AG08396 (cell line): ENCODE measurements at places on chromosomes 7 and 10.

DNA sequence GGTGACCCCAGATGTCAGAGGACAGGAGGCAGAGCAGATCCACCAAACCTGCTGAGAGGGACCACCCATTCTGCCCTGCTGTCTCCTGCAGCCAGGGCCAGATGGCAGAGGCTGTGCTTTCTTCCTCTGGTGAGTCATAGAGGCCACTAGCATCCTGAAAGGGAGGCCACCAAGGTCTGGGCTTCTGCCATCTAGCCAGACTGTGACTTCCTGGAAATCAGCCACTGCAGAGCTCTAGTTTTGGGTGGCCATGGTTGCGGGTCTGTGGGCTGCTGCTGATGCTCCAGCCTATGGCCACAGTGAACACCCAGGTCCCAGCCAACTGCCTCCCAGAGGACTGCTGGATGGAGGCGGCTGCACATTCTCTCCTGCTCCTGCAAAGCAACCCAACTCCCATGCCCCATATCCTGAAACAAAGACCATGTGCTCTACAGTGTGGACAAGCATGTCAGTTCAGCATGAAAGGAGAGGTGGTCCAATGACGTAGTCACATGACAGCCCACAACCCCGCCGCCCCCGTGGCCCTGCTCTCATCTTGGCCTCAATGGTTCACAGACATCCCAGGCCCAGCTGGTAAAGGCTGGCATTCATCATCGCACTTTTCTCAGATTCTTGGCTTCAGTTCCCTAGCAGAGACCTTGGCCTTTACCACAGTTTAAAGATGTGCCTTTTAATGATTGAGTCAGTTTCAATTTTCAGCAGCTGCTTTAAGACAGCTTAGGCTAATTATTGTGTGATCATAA, 73.9 kb upstream of the CXCL12 start:
- DNase-seq, result no peak

DNA sequence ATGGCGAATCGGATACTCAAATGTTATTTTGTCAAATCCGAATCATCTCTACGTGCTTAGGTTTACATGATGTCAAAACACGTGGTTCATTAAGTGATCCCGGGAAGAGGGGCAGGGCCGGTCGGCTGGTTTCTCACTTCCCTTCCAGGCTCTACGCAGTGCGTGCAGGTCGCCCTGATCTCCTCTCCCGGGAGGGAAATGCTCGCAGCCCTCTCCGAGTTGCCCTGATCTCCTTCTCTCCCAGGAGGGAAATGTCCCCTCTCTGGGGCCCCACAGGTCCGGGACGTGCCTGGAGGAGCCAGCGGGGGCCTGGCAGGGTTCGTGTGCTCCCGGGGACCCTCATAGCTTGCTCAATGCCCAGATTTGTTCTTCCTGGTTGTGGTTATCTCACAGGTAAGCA, 202.7 kb downstream of the DNAJB6 start:
- no peak for DNase-seq

GRCh38 chr10:79026341-79026761, 42.4 kb upstream of the ZMIZ1 start:
- no peak for DNase-seq

DNA sequence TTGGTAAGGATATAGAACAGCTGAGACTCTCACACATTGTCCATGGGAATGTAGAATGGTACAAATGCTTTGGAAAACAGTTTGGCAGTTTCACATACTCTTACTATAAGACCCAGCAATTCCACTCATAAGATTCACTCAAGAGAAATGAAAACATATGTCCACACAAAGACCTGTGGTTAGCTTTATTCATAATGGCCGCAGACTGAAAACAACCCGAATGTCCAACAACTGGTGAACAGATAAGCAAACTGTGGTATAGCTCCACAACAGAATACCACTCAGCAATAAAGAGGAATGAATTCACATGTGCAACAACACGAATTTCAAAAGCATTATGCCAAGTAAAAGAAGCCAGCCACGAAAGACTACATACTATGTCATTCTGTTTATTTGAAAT, 33.5 kb upstream of the CUL1 start:
- no peak for DNase-seq

DNA sequence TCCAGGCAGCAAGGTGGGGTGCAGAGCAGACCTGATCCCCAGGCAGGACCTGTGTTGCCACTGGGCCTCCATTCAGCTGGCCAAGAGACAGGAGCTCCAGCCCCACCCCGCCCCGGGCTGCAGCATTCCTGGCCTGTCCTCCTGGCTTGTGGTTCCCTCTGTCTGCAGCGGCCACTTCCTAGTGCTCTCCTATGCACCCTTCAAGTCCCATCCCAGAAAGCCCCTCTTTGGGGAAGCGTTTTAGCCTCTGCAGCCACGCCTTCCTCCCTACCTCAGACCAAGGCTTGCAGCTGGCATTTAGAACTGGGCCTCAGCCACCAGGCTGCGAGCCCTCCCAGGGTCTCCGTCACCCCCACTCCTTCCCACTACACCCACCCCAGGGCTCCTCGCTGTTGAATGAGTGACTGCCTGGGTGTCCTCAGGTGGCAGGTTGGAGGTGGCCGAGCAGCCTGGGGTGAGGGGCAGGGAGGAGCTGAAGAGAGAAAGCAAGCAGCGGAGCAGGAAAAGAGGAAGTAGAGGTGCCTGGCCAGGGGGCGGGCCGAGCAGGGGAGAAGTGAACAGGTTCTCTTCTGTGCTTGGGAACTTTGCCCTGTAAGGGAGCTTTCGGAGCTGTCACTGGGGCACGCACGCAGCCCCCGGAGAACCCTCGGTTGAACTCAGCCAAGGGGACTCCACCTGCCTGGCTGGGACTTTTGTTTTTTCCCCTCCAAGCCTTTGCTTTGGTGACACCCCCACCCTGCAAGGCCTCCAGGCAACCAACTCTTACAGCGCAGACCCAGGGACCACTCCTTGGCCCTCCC, 109.1 kb upstream of the TNRC18 start:
- no peak for DNase-seq

DNA sequence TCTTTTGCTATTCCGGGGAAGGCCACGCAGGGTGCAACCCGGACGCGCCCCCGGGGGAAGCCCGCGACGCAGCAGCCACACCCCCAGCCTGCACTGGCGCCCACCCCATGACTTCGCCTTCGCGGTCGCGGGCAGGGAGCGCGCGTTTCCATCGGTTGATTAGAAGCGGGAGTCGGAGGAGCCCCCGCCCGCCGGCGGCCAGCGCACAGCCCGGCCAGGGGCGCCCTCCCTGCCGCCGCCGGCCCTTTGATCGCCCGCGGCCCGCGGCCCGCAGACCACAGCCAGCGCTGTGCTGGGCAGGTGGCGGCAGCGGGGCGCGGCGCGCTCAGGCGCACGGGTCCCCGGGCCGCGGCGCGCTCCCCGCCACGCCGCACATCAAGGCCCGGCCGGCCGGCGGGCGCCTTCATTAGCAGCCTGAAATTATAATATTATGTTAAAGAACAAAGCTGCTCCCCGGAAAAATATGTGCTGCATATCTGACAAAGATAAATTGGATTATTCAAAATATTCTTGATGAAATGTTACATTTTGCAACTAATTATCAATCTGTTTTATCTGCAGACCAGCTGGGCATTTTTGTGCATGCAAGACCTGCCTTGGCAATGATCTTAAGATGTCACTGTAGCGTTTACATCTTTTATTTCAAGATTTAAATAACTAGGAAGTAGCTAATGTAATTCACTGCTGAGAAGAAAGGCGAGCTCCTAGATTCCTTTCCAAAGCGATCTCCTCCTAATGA, 160.7 kb upstream of the MKI67 start:
- DNase-seq, result no peak

- DNase-seq, result peak; percentile 85
These were observed 244.8 kb downstream of the KCNMA1 start for GRCh38 chr10:77392851-77393250.
